CD4-positive, alpha-beta T cell treated with Interleukin-15 for 4 hours (primary cell): ENCODE measurements at places on chromosomes 2 and 18.

DNA sequence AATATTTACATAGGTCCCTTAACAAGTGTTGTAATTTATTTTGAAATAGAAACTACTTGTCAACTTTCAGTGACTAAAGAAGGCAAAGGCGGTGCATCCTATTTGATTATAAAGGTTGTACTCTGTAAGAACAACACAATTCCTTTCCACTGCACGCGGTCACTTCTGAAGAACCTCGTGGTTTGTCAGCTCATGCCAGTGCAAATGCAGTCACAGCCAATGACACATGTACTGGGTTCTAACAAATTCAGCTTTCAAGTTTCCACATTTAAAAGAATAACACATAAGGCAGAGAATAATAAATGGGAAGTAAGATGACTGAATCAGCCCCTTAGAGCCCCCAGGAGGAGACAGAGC lies 39.7 kb downstream of the CYB5A start:
- no peak for DNase-seq

GRCh38 chr2:235263205-235264120 lies 230.4 kb upstream of the AGAP1 start:
- no peak for DNase-seq

- no peak for DNase-seq
Measured at GRCh38 chr2:53188851-53189510, 578.6 kb upstream of the CHAC2 start.

DNA sequence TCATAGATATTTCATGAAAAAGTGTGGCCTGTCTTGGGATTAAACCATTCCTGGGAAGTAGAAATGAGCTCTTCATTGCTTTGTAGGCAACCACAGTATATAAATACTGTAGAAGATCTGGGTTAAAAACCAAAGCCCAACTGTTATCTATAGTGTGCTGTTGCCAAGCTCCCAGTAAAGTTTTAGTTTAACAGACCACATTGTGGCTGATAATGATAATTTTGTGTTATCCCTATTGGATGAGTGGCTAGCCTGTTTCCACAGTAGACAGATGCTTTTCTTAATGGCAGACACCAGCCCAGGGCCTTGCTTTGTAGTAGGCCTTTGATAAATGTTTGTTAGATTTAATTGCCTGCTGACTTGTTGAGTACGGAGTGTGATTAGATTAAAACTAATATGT lies 52.1 kb downstream of the FMNL2 start:
- DNase-seq = no peak

DNA sequence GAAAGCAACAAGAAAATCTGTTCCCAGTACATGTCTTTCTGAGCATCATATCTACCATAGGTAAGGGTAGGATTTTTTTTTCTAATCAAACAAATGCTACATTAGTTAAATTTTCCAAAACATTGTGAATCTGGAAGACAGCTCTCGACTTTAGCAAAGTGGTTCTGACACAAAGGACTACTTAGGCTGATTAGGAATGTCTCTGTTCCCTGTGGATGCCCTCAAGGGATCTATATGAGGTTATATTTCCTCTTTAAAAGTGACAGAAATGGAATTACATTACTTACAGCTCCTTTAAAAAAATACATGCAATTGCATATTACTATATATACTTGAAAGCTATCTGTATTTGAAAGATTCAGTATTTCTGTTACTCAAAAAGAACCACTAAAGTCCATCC lies 15.4 kb downstream of the NYAP2 start:
- no peak for DNase-seq

DNA sequence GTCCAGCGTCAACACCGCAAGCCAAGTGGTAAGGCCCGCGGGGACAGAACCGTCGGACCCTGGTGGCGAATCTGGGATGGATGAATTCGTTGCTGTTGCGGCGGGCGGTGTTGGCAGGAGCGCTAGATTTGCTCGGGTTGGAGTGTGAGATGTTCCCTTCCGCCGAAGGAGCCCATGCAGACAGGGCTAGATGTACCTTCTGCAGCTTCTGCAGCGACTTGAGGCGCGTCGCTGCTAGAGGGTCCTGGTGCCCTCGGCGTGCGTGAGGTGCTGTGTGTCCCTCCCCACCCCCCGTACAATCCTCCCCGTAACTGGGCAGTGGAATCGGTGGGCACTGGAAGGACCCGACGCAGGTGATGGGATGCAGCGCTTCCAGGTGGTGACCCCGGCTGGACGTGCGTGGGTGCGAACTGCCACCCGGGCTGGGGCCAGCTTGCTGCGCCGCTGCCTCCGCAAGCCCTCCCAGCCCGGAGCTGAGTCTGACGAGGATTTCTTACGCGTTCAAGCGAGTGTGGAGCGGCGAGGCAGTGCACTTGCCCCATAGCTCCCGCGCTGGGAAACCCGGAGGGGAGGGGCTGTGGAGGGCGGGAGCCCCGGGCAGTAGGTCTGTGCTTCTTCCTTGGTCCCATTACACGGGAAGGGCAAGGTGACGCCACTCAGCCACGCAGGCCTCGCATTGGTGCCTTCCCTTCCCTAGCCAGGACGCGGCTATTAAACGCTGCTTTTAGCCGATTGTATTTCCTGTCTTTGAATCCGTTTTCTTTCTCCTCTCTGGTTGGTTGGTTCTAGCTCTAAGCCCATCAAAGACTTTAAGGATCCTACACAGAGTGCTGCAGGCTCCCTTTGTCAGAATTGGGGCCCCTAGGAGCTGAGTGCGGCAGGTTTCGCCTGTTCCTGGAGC lies 34.2 kb downstream of the CHRNA1 start:
- DNase-seq = peak; percentile 24

- no peak for DNase-seq
Measured at GRCh38 chr2:174326161-174327020, 8.4 kb upstream of the SP9 start.

GRCh38 chr18:55185391-55185790 lies 226.1 kb upstream of the CCDC68 start:
- no peak for DNase-seq

- no peak for DNase-seq
Measured at GRCh38 chr2:142020368-142020767, 110.4 kb downstream of the LRP1B start.

DNA sequence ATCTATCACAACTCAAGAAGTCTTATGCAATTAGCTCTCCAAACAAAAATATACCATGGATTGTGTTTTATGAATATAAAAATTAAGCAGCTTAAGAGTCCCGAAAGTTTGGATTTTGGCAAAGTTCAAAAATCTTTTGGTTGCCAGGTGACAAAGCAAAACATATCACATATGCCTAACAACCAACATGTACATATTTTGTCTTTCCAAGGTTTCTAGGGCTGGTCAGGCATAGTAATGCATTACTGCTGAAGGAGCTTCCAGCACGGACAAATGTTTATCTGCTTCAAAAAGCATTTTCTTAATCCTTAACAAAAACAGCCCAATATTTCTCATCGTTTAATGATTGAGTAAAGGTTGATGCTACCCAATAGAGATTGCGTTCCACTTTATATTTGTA lies 1327.1 kb upstream of the ZEB2 start:
- no peak for DNase-seq

- no peak for DNase-seq
Measured at GRCh38 chr2:241179899-241180298, 8.6 kb upstream of the ANO7 start.

DNA sequence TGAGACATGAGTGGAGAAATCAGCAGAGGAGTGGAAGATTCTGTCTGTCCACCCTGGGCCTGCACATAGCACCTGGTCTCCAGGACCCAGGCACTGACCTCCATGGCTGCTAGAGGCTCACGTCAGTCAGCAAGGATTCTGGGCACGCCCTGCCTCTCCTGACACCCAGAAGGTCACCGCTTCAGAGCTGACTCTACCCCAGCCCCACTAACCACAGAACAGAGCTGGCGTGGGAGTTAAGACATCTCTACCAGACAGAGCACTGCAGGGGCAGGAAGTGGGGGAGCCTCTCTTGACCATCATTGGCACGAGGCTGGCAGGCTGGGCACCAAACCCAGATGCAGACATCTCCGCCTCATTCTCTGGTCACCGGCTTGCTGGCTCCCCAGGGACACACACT lies 3.0 kb downstream of the ADCY3 start:
- no peak for DNase-seq
